ENCODE measurements at places on chromosomes 12 and 14. TPM values are rescaled to one million over a fixed set of nuclear protein-coding genes. Genes with fewer than 3 reads are reported as not detected.

AQP2 gene
- not detected for total RNA-seq

SYT1 gene
- total RNA-seq, result 4.3 TPM

AICDA gene
- not detected for total RNA-seq

DNA sequence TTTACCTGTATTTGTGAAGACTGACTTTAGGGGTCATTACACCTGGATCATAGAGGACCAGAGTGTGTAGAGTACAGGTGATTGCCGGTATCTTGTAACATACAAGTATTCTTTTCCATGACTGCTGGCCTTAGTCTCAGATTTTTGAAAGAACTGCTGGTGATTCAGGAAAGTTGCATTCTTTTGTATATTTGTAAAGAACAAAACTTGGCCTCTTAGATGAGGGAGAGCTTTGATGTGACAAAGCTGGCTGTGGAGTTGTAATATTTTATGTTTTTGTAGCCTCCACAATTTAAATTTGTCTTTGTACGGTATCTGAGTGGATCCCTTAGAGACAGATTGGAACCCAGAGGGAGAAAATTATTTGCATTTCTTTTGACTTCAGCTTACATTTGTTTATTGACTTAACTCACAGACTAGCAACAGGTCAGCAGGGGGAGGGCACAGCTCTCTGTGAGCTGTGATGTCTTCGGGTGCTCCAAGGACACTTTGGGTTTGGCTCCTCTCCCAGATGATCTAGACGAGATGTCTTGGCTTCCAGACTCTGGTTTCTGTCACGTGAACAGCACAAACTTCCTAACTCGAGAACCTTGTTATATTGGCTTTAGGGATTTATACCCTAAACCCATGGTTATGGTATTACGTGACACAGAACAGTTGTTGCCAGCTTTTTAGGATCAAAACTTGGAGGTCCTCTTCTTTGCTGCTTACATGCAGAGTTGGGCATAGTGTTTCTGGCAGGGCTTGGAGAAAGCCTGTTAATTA lies 65.9 kb downstream of the DAAM1 start:
- peak; percentile 89 for DNase-seq
- H3K36me3 ChIP-seq, result no peaks in the 10 kb centered on the region
- H3K27ac ChIP-seq, result peak overlapping the region; percentile 82
- peak overlapping the region; percentile 69 for H3K4me3 ChIP-seq

GRCh38 chr12:130742112-130742511 lies 26.0 kb upstream of the RIMBP2 start:
- H3K4me3 ChIP-seq, result no peak overlapping the region
- no peak for DNase-seq
- H3K27me3 ChIP-seq, result peaks cover 2% of the 10 kb centered on the region
- H3K27ac ChIP-seq, result no peak overlapping the region
- H3K4me1 ChIP-seq, result no peaks in the 10 kb centered on the region

GRCh38 chr14:51336734-51337133 lies 96.7 kb downstream of the TMX1 start:
- H3K27ac ChIP-seq, result no peak overlapping the region
- no peaks in the 10 kb centered on the region for H3K27me3 ChIP-seq
- no peaks in the 10 kb centered on the region for H3K36me3 ChIP-seq
- DNase-seq, result no peak
- H3K4me3 ChIP-seq, result no peak overlapping the region

GRCh38 chr12:64733857-64734256 lies 25.3 kb downstream of the GNS start:
- peaks cover 32% of the 10 kb centered on the region for H3K36me3 ChIP-seq
- no peak overlapping the region for H3K27ac ChIP-seq
- no peak overlapping the region for H3K4me3 ChIP-seq
- H3K4me1 ChIP-seq, result peaks cover 36% of the 10 kb centered on the region
- no peaks in the 10 kb centered on the region for H3K27me3 ChIP-seq

DNA sequence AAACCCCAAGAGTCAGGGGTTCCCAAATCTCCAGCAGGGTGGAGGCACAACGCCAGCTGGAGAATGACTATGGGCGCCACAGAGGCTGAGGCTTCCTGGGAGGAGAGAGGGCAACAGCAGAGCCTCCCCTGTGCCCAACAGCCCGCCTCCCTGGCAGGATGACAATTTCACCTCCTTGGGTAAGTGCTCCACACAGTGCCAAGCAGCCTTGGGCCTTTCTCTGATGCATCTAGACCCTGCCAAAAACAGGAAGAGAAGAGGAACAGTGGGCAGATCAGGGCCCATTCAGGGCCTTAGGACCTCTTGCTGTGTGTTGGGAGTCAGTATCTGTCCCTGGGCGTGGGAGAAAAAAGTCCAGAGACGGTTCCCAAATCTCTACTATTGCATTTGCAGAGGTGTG lies 5.0 kb upstream of the OR10P1 start:
- H3K27me3 ChIP-seq, result peaks cover 33% of the 10 kb centered on the region
- DNase-seq, result no peak
- no peak overlapping the region for H3K4me3 ChIP-seq
- H3K4me1 ChIP-seq, result no peaks in the 10 kb centered on the region
- no peaks in the 10 kb centered on the region for H3K36me3 ChIP-seq

DNA sequence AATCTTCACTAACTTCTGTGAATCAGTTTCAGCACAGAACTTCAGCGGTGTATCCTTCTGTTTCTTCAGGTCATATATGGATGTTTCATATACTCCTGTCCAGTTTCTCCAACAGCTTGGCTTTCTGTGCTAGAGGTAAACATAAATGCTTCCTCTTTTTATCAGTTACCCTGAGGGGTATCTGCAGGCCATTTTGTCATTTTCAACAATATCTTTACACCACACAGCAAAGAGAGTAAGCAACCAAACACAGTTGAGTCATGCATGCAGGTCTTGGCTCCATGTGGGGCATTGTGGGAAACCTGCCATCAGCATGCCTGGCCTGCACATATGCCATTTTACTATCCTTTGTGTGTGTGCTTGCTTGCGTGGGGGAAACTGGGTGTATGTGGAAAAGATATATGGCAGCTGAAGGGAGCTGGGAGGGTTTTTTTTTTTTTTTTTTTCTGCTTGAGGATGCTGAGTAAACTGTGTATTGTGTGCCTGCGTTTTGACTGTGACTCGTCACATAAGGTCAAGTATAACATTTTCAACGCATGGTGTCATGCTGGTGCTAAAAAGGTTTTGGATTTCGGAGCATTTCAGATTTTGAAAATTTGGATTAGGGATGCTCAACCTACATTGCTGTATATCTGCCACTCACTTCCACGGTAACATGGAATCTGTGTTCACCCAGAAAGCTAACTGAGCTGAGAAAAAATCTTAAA lies 56.1 kb upstream of the YARS2 start:
- H3K4me3 ChIP-seq, result no peak overlapping the region
- H3K27ac ChIP-seq, result no peak overlapping the region
- H3K4me1 ChIP-seq, result no peaks in the 10 kb centered on the region
- DNase-seq, result no peak
